ENCODE measurements at places on chromosomes 12 and 14.

- no peak for DNase-seq
These were observed 68.6 kb downstream of the FIGNL2 start for GRCh38 chr12:51779876-51780275.

DNA sequence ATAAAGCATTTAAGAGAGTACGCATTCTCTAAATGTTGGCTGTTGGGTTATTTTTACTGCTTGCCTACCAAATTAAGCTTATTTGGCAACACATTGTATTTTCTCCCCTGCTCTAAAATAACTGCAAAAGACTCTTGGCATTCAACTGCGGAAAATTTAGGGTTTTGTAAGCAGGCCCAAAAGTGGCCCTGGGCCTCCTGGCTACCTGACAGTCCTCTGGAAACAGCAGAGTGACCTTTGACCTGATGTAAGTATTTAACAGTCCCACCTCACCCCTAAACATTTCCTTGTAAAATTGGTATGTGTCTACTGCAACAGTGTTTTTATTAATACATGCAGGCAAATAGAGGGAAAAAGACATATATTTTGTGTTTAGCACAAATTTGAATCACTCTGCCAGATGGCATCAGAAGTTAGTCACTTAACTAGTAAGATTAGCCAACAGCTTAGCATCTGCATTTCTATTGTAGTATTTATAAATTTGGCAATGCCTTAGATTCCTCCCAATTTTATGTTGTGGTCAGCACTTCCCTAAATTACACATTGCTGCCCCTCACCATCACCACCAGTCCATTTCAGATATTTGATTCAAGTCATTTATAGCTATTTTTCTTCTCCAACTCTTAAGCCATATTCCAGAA, 11.2 kb downstream of the LLPH start:
- DNase-seq, result no peak

DNA sequence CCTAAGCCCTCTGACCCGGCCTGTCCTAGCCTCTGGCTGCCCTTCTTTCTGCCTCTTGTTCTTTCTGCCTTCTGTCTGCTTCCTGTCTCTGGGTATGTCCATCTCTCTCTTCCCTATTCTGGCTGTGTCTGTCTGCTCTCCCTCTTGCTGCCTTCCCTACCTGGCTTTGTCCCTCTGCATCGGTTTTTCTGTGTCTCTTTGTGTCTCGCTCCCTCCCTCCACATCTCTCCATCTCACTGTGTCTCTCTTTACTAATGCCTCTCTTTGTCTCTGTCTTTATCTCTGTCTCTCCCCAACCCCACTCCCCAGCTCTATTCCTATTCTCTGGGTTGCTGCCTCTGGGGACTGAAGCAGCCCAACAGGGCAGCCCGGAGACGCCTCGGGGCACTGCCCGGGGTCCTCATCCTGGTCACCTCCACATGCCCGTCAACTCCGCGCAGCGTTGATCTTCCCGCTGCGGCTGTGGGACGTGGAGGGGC, 10.1 kb downstream of the SHMT2 start:
- no peak for DNase-seq

DNA sequence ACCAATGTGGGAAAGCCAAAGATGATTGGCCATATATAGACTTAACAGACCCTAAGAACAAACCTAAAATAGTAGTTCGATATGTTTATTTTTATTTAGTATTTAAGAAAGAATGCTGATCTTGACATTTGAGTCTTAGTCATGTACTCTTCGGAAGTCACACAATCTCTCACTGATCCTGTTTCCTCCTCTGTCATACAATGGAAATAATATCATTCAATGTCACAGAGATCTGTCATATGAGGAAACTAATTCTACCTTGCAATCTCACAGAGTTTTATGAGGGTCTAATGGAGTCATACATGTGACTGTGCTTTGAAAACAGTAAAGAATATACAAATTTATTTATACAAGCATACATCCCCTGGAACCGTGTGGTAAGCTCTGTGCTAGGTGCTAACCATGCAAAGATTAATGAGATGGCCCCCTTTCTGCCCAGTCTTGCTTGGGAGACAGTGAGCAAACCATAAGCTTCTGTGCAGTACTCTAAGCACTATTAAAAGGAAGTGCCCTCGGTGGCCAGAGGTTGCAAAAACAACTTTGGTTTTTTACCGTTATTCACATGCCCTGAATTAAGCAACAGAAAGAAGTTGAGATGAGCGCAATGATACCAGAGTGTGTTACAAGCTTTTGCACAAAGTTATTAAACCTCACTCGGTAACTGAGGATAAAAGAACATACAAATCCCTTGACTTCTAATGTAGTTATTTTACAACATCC, 1.7 kb upstream of the LIN7A start:
- DNase-seq, result no peak

GRCh38 chr14:81855007-81855406, 321.4 kb upstream of the SEL1L start:
- no peak for DNase-seq

- no peak for DNase-seq
These were observed 10.0 kb downstream of the HIP1R start for GRCh38 chr12:122845041-122845864.

DNA sequence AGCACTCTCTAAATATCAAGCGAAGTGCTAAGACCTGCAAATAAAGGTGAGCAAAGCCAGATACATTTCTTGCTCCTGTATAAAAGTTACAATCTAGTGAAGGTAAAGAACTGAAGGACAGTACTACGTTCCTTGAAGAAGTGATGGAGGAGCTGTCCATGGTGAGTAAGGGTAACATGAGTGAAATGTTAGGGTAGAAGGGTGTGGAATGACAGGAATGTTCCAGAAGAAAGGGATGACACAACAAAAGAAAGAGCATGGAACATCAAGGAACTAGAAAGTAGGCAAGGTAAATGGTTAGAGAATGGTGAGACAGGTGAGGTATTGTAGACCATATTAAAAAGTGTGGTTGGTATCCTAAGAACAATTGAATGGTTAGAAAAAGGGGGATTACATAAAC, 272.4 kb downstream of the ACSS3 start:
- DNase-seq, result no peak

- no peak for DNase-seq
These were observed 16.9 kb upstream of the AICDA start for GRCh38 chr12:8629486-8630033.

Data from activated CD4-positive, alpha-beta T cell treated with anti-CD3 and anti-CD28 coated beads for 4 hours (primary cell).